Activated naive CD4-positive, alpha-beta T cell treated with anti-CD3 and anti-CD28 coated beads, Interleukin-2, amount 50 U/mL, for 72 hours (primary cell): ENCODE measurements at places on chromosomes 4 and X. TPM values are rescaled to one million over a fixed set of nuclear protein-coding genes. Genes with fewer than 3 reads are reported as not detected.

DNA sequence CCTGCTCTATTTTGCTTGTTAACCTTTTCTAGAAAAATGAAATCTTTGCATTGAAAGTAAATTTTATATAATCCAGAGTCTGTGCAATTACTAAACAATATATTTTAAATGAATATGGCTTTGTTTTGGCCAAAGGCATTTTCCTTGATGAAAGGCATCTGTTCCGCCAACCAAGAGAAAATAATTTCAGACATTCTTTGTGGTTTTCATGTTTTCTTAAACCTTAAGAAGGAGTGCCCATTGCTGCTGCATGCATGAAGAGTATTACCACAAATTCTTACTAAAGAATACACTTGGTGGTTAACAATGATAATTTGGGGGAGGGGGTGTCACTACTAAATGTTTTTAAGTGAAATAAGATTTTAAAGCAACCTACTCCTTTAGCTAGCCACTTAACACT is 2.7 kb upstream of the PDGFC start:
- DNase-seq, result no peak

DNA sequence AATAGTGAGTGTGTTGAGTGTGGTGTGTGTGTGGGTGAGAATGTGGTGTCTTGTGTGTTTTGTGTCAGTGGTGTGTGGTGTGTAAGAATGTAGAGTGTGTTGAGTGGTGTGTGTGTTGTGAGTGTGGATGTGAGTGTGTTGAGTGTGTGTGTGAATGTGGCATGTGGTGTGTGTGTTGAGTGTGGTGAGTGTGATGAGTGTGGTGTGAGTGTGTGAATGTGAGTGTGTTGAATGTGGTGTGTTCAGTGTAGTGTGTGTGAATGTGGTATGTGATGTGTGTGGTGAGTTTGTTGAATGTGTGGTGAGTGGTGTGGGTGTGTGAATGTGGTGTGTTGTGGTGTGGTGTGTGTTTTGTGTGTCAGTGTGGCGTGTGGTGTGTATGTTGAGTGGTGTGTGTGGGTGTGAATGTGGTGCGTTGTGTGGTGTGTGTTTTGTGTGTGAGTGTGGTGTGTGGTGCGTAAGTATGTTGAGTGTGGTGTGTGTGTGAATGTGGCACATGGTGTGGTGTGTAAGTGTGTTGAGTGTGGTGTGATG is 60.8 kb upstream of the SORCS2 start:
- DNase-seq, result no peak

HSFX1 gene
- total RNA-seq, result 0.72 TPM

GRCh38 chrX:2391869-2392606 is 108.7 kb downstream of the DHRSX start:
- DNase-seq, result no peak

BGN gene
- not detected for total RNA-seq

- DNase-seq, result no peak
These were observed 1020.9 kb upstream of the INTU start for GRCh38 chr4:126611900-126612299.

GRCh38 chrX:10197279-10198210 is 40.8 kb downstream of the CLCN4 start:
- DNase-seq, result no peak

- no peak for DNase-seq
These were observed 19.5 kb upstream of the CXCR3 start for GRCh38 chrX:71637848-71638247.

USP51 gene
- total RNA-seq, result 1.9 TPM

- DNase-seq, result no peak
These were observed 5.4 kb downstream of the ADAD1 start for GRCh38 chr4:122384245-122384644.

- DNase-seq, result no peak
These were observed 29.3 kb upstream of the UGT2B7 start for GRCh38 chr4:69066945-69067344.

DNA sequence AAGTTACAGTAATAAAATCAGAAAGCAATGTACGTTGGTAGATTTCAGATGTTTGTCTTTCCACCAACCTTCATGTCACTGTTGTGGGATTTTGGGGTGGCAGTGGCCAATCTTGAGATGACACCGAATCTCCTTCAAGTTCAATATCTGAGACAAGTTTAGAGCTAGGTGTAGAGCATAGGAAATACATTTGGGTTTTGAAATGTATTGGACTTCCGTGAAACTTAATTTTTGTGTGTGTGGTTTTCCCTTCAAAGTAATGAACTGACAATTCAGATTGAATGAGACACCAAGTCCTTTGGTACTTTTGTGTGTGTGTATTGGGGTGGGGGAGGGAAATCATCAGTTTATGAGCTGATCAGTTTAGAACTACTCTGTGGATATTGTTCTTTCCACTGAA is 1.8 kb downstream of the WDR44 start:
- no peak for DNase-seq

GLOD5 gene
- total RNA-seq, result not detected

MAGED4B gene
- total RNA-seq, result 3.6 TPM

RNF175 gene
- total RNA-seq, result 1.1 TPM
